Mesothelial cell of epicardium (in vitro differentiated cells): ENCODE measurements at places on chromosomes 12 and 14. TPM values are rescaled to one million over a fixed set of nuclear protein-coding genes. Genes with fewer than 3 reads are reported as not detected.

DNA sequence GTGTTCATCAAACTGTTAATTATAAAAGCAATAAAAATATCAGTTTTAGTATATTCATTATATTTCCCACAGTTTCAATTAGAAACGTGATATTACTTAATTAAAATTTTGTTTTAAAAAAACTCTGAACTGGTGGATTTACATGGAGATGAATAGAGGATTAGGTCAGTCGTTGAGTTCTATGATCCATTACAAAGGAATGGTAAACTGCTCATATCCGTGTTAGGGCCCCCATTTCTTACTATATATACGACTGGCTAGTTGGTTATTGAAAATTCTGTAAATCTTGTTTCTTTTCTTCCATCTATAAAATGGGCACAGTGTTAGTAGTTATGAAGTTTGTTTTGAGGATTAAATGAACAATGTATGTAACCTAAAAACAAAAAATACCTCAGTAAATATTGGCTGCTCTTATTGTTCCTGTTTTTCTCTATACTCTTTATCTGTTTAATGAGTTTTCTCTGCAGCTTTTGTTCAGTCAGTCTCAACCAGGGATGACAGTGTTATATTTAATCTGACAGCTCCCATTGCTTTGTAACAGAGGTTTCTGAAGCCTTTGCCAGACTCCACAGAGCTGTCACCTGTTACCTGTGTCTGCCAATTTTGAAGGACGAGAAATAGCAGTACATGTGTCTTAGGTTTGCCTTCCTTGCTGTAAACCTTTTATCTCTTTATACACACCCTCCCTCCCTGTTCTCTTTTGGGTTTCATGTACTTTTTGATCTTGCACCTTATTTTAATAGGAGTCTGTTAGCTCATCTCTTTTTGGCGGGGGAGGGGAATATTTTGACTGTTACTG lies 41.5 kb downstream of the FRS2 start:
- no peak for DNase-seq

GRCh38 chr12:90428465-90428864 lies 526.5 kb downstream of the CCER1 start:
- DNase-seq = no peak

DNA sequence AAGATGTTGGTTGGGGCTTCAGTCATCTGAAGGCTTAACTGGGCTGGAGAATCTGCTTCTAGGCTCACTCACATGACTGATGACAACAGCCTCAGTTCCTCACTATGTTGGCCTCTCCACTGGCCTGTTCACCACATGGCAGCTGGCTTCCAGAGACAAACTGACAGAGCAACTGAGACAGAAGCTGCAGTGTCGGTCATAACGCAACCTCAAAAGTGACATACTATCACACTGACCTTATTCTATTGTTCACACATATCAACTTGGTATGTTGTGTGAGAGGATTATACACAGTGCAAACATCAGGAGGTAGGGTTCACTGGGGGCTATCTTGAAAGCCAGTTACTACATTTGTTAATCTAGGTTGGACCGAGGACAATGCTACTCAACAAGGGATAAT lies 92.9 kb downstream of the PAWR start:
- no peak for DNase-seq

DNA sequence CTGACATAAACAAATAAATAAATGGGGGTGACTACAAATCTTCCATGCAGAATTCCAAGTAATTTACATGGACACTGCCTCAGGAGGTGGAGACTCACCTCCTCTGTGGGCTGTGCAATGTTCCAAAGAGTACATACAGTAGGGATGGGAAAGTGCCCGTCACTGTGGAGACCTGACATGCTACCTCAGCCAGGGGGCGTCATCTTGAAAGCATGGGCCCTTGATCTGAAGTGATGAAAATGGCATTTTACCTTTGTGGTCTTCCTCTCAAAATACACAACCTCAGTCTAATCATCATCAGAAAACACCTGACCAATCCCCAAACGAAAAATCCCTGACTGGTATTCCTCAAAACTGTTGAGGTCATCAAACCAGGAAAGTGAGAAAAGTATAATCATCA lies 48.4 kb downstream of the ANAPC7 start:
- DNase-seq = no peak

- DNase-seq = no peak
Observed at GRCh38 chr12:61765926-61766325, 494.3 kb upstream of the USP15 start.

DNA sequence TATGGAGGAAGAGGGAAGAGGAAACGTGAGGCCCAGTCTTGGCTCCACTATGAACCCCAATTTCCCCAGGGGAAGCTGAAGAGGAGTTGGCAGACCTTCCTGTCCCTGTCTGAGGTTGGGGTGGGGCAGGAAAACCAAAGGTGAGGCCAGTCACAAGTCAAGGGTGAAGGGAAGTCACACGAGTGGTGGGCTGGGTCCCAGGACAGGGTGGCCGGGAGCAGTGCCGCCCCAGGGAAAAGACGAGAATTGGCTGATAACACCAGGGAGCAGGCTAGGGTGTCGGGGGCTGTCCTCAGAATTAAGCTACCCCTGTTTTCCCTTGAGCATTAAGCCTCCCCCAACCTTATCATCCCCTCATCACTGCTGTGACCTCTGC lies 3.1 kb downstream of the VDR start:
- no peak for DNase-seq

DNA sequence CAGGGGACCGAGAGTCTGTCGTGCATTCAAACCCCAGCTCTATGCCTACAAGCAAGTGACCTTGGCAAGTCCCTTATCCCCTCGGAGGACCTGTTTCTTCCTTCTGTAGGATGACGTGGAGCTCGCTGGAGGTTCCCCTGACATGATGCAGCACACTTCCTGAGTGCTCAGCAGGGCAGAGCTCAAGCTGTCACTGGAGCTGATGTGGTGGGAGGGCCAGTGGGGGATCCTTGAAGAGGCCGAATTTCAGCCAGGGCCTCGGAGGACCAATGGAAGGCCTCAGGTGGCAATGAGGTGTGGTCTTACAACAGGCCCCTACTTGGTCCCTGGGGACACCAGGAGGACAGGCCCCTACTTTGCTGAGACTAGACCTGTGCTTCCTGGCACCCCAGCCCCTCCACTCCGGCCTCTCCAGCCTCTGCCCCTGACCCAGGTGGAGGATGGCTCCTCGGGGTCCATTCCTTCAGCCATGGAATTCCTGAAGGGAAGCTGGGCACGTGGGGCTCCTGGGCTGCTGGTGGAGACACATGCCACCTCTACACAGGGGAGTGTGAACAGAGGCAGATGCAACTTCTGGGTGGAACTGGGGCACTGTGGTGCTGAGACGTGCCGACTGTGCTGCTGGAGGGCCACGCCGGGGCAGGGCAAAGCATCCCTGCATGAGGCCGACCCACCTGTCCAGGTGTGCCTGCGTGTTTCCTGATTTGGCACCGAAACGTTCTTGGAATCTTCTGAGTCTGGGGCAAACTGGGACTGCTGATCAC lies 18.7 kb upstream of the KIF26A start:
- no peak for DNase-seq

- DNase-seq = no peak
Observed at GRCh38 chr14:39247256-39247655, 13.5 kb downstream of the MIA2 start.

- no peak for DNase-seq
Observed at GRCh38 chr12:12577786-12578185, 15.1 kb upstream of the DUSP16 start.

Gene CLEC4C
- not detected in 3 replicates for total RNA-seq

Gene PPP1R12A
- total RNA-seq = 106 to 123 TPM (median 120 TPM) in 3 replicates

Gene NKX2-1
- not detected in 3 replicates for total RNA-seq

Gene TAS2R46
- total RNA-seq = 3.8 to 3.9 TPM (median 3.9 TPM) in 3 replicates

Gene SMARCD1
- total RNA-seq = 112 to 122 TPM (median 113 TPM) in 3 replicates

Gene GLI1
- 6.0 to 10.1 TPM (median 8.4 TPM) in 3 replicates for total RNA-seq
